ENCODE measurements at places on chromosomes 5 and 9.

- peak; percentile 7 for DNase-seq
These were observed 439.5 kb downstream of the GADD45G start for GRCh38 chr9:90044263-90044662.

- no peak for DNase-seq
These were observed 53.7 kb upstream of the ANKH start for GRCh38 chr5:14925326-14925725.

DNA sequence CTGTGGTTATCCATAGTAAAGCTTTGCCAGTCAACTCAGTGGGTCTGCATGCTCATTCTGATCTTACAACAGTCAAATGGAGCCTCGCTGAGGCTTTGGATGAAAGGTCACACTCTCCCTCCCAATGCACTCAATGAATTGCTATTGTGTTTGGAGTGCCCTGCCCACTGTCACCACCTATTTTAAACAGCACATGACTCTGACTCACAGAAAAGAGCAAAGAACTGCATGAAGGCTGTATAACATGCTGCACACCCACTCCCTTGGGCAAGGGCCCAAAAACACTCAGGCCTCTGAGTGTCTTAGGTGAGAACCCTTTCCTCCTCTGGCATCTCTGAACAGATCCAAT lies 118.7 kb upstream of the CCDC112 start:
- DNase-seq: no peak

- DNase-seq: no peak
These were observed 91.1 kb upstream of the CEP78 start for GRCh38 chr9:78144663-78145377.

- no peak for DNase-seq
These were observed 13.0 kb downstream of the TNC start for GRCh38 chr9:115104908-115105307.

GRCh38 chr5:55994495-55994997 lies at the start of gene IL6ST:
Gene IL6ST (minus strand): TSS chr5:55994963. CDS start chr5:55976278, 18,685 bp downstream.
- peak; percentile 34 for DNase-seq

GRCh38 chr9:129757045-129757444 lies 4.2 kb upstream of the PTGES start:
- DNase-seq: no peak

DNA sequence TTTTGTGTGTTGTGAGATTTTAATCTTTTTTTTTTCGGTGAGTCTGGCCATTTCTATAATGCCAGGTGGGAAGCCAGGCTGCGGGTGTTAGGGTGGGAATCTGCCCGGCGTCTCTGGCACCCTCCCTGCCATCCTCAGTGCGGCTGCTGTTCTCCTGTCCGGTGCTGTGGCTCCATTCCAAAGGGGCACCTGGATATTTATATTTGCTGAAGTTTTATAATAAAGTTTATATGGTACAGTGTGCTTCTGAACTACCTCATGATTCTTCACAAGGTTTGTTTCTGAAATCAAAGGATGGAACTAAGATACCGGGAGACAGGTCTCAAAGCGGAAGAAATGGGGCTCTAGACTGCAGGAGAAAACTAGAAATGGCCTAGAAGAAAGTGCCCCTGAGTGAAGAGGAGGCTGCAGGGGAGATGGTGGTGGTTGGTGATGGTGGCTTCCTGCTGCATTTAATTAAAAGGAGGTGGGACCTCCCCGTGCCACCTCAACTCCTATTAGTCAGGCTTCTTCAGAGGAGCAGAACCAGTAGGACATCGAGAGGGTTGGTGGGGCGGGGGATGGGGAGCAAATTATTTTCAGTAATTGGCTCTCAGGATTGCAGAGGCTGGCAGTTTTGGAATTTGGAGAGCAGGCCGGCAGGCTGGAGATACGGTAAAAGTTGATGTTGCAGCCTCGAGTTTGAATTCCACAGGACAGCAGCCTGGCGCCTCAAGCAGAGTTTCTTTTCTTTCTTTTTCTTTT lies 102.2 kb upstream of the ICE1 start:
- no peak for DNase-seq

- DNase-seq: no peak
These were observed 71.4 kb downstream of the MYO10 start for GRCh38 chr5:16864631-16865131.

DNA sequence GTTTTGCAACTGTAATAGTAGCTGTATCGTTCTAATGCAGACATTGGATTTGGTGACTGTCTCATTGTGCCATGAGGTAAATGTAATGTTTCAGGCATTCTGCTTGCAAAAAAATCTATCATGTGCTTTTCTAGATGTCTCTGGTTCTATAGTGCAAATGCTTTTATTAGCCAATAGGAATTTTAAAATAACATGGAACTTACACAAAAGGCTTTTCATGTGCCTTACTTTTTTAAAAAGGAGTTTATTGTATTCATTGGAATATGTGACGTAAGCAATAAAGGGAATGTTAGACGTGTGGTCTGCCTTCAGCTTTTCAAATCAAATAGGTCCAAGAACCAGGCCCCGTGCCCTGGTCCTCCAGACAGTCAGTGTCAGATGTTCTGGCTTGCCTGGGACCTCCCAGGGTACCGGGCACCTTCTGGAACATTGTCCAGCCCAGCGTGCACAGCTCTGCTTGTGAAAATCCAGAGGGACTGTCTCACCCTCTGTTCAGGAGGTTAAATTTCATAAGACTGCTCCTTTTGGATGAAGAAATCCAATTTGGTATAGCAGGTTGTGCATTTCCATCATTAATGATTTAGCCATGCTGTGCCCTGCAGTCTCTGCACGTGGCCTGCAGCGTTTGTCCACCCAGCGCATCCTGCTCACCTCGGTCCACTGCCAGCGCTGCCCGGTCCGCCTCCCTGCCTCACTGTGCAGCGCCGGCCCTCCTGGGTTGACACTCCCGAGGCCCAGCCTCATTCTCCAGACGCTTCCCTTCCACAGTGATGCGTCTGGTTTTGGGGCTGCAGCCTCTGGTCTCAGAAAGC lies 6.6 kb upstream of the AHRR start:
- no peak for DNase-seq

GRCh38 chr9:76886318-76886717 lies 19.6 kb downstream of the PRUNE2 start:
- no peak for DNase-seq

GRCh38 chr9:132973713-132974112 lies 4.8 kb upstream of the GFI1B start:
- DNase-seq: no peak

DNA sequence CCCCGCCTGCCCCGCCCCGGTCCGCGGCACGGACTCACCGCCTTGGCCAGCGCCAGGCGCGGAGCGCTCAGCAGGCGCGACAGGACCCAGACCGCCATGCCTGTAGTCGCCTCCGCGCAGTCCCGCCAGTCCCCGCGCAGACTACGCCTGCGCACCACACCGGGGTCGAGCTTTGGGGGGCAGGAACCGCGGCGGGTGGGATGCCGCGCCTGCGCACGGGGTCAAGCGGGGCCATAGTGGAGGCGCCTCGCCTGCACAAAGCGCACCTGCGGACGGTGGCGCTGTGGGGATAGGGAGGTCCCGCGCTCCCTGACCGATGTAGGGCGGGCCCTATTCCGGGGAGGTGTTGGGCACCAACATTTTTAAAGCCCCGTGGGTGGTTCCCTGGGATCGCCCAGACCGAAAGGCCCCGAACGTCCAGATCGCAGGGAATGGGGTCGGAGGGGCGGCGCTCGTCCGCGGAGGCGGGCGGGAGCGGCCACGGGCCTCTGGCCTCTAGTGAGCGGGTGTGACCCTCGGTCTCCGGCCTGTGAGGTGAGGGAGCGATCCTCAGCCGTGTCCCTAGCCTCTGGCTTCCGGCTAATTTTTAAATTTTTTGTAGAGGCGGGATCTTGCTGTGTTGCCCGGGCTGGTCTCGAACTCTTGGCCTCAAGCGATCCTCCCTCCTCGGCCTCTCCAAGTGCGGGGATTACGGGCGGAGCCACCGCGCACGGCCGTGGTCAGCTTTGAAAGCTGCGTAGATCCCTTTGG lies 70.8 kb upstream of the LPCAT1 start:
- peak; percentile 94 for DNase-seq

- DNase-seq: no peak
These were observed 1.3 kb downstream of the CD72 start for GRCh38 chr9:35616681-35617459.

- no peak for DNase-seq
These were observed 11.0 kb downstream of the IFNA21 start for GRCh38 chr9:21155501-21155900.
